NCI-H187 (cell line): ENCODE measurements at places on chromosomes 4 and X.

- DNase-seq, result no peak
Measured at GRCh38 chr4:74415602-74416300, 29.2 kb upstream of the AREG start.

DNA sequence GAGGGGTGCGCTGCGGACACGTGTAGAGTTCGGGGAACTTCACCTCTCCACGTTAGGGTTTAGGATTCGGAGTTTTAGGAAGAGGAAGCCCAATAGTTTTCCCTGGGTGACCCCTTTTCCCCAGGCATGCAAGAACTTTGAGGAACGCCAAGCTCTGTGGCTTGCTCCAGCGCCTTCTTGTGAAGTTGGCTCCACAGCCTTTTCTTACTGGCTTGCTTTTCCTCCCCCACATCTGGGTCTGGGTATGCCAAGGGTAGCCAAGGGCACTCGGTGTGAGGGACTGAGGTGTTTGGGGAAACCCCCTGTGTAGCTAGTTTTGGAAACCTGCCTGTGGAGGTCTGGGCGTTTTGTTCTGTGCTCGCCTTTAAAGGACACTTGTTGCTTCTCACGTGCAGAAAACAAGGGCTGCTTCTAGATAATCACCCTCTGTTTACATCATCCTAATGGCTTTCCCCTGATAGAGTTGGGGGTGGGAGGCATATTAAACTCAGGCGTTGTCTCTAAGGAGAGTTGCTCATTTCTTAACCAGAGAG is 746 bp downstream of the EDNRA start:
- DNase-seq, result no peak

GRCh38 chr4:71683309-71683708 is 100.6 kb downstream of the GC start:
- DNase-seq, result no peak

DNA sequence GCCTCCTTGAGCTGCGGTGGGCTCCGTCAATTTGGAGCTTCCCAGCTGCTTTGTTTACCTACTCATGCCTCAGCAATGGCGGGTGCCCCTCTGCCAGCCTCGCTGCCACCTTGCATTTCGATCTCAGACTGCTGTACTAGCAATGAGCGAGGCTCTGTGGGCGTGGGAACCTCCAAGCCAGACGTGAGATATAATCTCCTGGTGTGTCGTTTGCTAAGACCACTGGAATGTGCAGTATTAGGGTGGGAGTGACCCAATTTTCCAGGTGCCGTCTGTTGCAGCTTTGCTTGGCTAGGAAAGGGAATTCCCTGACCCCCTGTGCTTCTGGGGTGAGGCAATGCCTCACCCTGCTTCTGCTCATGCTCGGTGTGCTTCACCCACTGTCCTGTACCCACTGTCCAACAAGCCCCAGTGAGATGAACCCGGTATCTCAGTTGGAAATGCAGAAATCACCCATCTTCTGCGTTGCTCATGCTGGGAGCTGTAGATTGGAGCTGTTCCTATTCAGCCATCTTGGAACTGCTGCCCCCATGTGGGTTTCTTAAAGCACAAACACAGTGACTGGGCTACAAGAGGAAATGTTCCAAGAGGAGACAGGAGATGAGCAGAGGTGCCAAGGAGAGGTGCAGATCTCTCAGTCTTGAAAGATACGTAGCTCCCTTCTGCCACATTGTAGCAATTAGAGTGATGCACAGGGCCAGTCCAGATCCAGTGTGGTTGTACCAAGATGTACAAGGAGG is 193.0 kb upstream of the IGFBP7 start:
- no peak for DNase-seq

DNA sequence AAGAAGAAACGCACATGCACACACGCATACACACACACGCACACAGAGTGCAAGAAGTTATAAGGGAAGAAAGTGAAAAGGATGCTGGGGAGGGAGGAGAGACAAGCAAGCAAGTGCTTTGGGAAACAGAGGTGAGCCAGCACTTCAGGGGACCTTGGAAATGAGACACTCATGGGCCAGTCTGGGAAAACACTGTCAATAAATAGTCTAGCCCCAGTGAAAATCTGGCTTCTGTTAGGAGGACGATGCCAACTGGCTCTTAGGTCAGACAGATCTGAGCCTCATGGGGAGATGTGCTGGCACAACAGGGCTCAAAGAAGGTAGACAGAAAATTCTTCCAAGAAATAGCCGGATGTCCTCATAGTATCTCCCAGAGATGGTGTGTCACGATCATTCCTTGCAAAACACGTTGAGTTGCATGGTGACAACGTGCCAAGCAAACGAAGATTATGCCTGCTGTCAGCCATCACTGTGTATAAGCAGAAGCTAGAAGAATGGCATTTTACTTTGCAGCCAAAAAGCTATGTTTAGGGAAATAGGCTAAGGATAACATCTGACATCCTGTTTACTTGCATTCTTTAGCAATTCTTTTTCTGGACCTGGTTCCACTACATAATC is 557 bp upstream of the ARHGEF6 start:
- no peak for DNase-seq

DNA sequence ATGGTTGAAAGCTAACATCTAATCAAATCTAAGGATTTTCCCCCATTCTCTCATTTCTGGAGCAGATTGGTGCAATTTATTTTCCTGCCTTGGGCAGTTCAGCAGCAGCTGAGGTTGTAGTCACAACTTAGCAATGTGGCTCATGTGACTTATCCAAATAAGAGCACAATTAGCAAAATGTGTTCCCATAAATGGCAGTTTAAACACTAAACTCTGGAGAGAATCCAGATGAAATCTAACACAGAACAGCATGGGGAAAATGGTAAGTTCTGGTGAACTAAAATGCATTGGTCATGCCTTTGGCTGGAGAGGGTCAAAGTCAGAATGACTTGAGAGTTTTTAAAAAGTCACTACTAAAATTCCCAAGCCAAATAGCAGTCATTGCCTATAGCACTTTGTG is 422.6 kb upstream of the DIPK2B start:
- no peak for DNase-seq
